Stimulated activated CD4-positive, alpha-beta T cell treated with anti-CD3 and anti-CD28 coated beads, Interleukin-2, amount 100 ng/mL, for 4 hours (primary cell): ENCODE measurements at places on chromosomes 13 and 19.

DNA sequence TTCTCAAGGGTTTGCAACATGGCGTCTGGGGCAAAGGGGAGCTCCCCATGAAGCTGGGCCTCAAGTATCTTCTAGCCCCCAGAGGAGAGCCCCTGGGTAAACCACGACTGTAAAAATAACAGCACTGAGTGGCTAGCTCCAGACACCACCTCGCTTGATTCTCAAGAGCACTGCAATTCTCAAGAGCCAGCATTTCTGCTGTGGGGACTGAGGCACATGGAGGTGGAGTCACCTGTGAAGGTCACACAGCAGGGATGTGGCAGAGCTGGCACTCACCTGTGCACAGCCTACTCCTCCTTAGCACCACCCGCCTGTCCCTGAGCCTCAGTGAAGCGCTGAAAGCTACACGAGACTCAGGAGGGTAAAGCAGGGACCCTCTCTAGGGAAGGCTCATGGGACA, 20.7 kb upstream of the CCNP start:
- DNase-seq, result no peak

DNA sequence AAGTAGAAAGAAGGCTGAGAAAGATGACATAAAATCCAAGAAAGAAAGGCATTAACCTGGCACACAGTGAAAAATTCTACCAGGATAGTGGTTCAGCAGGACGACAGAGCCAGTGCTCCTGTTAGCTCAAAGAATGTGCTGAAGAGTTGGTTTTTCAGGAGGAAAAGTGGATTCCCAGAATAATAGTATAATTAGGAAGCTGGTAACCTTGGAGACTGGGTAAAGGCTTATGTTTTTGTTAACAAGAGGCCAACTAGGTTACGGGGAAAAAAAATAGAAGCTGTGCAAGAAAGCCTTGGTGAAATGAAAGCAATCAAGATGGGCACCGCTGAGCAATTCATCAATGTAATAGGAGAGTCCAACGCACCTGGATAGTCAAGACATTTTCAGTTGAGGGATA, 54.7 kb downstream of the SLC15A1 start:
- DNase-seq, result no peak

DNA sequence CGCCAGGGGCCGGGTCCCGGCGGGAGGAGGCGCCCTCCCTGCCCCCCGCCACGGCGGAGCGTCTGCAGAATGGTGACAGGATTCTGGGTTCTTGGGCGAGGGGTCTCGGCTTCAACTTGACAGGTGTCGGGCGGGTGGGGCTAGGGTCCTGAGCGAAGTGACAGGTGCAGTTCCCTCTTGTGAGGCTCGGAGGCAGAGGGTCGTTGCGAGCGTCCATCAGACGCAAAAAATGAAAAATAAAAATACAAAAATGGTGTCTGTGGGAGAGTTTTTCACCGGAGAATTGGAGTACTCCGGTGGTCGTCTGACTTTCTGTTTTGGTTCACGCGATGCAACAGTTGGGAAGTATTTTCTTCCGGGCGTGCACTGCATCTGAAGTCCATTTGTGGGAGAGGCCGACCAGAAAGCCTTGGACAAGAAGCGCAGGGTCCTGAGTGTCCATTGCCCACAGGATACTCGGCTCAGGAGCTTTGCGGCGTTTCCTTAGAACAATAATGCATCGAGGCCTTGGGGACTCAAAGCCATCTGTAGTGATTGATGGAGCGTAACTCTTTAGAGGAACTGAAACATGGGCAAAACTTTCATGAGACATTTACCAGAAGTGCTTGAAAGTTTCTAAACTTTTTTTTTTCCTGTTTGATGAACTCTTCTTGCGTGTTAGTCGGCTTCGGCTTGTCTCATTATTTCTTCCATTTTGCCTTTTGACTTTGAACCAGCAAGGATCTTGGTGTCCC, 759 bp downstream of the RB1 start:
- DNase-seq, result no peak

DNA sequence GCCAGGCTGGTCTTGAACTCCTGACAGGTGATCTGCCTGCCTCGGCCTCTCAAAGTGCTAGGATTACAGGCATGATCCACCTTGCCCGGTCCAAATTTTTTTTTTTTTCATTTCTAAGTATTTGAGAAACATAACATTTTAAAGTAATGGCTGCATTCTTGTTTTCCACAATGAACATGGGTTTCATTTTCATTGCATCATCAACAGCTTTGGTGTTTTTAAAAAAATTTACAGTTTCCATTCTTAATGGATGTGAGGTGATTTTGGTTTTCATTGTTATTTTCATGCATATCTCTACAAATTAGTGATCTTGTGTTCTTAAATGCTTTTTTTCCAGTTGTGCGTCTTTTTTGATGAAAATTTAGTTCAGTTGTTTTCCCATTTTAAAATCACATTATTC, 27.5 kb downstream of the ZNF429 start:
- no peak for DNase-seq

- DNase-seq, result no peak
Measured at GRCh38 chr13:97743938-97744337, 209.5 kb upstream of the IPO5 start.

DNA sequence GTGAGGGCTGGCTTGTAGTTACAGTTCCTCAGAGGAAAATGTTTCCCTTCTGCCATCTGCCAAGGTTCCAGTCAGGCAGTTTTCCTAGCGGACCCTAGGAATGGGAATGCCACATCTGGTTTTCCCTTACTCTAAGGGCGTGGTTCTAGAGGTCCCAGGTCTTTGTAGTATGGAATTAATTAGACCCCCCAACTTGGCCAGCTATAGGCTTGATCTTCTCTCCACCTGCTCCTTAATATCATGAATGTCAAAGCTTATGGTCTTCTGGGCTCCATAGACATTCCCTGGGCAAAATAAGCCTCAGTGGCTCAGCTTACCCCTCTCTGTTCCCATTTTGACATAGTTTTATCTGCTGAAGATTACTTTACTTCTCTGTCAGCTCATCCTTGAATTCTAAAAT, 70.0 kb downstream of the ZNF568 start:
- no peak for DNase-seq

DNA sequence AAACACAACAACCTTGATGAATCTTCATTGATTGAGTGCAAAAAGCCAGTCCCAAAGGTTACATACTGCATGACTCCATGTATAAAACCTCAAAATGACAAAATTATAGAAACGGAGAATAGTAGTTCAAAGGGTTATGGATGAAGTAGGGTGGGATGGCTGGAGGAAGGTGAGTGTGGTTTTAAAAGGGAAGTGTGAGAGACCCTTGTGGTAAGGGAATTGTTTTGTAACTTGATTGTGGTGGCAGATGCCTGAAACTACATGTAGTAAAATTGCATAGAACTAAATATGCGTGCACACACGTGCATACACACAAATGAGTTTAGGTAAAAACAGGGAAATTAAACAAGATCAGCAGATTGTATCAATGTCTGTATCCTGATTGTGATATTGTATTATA, 340.7 kb downstream of the MTUS2 start:
- no peak for DNase-seq

DNA sequence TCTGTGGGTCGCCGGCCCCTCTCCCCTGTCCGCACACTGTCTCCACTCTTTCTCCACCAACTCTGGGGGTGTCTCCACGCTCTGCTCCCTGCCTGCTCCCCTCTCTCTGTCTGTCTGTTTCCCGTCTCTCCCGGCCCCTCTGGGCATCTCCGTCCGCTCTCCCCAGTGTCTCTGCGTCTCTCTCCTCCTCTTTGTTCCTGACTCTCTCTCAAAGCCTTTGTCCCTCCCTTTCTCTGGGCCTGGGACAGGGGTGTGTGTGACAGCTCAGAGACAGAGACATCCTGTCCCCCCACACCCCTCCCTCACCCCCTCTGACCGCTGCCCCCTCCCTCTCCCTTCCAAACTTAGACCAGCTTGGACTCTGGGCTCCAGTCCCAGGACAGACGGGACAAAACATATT, 668 bp upstream of the SBK3 start:
- no peak for DNase-seq

DNA sequence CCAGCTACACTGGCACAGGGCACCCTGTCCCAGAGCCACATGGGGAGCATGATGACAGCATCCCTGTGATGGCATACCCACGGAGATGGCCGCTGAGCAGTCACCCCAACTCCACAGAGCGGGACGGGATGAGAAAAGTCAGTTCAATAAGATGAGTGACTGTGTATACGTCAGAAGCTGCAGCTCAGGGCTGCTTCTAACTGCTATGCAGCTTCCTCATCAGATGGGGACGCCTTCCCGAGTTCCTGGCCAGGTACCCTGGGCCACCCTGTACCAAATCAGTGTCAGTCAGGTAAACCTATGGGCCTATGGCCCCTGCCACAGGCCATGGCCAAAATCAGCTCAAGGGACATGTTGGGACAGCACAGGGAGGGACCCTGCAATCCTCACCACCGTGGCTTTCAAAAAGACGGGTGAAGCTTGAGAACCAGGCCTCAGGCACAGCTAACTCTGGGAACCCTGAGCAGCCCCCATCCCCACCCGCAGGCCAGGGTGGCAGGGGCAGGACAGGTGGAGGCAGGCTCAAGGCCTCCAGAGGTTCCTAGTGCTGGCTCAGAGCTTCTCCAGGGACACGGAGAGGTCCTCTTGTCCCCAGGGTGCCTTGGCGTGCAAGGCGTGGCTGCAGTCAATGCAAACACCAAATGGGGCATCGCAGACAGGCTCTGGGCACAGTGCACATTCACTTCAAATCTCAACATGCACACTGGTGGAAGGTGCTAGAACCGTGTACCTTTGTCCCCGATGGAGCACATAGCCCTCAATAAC, 122.4 kb downstream of the TUBA3C start:
- DNase-seq, result no peak

DNA sequence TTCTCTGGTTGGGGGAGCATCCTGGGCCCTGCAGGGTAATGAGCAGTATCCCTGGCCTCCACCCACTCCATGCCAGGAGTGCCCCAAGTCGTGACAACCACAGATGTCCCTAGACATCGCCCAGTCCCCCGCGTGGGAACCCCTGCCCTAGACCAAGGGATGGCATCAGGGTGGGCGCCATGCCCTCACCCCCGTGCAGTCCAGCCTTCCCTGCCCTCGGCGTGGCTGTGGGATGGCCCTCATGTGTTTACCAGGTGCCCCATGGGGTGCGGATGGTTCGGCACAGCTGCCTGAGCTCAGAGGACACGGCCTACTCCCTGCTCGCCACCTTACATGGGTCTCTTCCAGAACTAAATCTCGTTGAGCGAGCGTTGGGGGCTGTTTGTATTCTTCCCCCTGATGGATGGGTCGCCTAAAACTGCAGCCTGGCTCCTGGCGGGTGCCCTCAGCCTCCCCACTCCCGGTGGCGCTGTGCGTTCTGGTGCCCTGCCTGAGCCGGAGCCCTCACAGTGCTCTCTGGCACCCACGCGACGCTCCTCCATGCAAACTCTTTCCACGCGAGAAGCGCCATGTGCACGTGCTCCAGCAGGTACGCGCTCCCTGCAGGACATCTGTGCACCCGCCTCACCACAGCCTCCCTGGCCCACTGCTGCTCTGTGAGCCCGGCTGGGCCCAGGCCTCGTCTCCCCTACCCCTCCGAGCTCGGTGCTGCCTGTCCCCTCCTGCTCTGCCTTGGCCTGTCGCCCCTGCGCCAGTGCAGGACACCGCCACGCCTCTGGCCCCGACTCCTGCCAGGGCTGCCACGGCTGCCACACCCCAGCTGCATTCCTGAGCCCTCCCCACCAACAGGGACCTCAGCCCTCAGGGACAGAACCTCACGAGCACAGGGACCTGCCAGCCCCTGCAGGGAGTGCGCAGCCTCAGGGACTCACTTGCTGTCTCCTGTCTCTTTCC, 145.0 kb downstream of the KDM4B start:
- no peak for DNase-seq
